Memory B cell (primary cell): ENCODE measurements at places on chromosomes 11 and 22.
A peak's percentile ranks its signal among the peaks of the same experiment; 100 is the strongest.

GRCh38 chr11:123356539-123356938 lies 73.5 kb upstream of the GRAMD1B start:
- no peak for DNase-seq

- DNase-seq: no peak
These were observed 773.2 kb downstream of the DLG2 start for GRCh38 chr11:84853841-84854497.

DNA sequence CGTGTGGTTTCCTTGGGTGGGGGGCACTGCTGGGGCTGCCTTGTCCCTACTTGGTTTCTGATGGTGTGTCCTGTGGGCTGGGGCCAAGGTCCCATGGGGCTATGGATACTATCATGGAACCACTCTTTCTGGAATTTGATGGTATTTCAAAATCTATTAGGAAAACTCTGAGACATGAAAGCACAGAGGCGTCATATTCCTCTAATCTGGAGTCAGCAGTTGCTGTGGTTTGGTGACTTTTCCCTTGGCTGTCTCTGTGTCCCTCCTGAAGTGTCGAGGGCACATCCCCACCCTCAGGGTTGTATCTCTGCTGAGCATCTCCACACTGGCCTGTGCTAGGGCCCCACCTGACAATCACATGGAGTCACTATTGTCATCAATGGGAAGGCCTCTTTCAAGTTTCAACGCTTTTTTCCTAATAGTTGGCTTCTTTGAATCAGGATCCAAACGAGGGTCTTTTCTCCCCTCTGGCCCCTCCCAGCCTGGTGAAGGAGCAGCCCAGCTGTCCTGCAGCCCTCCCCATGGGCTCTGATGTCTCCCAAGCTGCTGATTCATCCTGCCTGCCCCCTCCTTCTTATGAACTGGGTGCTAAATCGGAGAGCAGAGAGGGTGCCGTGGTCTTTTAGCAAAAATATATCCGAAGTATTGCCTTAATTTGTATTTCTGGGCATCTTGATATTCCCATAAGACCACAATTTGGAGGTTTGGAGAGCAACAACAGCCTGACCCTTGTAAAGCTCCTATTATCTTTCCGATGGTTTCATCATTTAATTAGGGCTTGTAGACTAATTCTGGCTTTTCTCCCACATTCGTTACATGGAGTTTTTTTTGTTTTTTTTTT lies 38.5 kb downstream of the MED15 start:
- DNase-seq: no peak

DNA sequence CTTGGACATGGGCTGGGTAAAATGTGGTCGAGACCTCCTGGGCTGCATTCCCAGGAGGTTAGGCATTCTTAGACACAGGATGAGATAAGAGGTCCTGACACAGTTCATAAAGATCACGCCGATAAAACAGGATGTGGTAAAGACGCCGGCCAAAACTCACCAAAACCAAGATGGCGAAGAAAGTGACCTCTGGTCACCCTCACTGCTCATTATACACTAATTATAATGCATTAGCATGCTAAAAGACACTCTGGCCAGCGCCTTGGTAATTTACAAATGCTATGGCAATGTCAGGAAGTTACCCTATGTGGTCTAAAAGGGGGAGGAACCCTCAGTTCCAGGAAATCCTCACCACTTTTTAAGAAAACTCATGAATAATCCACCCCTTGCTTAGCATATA lies 983.3 kb downstream of the OPCML start:
- no peak for DNase-seq

- DNase-seq: no peak
These were observed 3.9 kb downstream of the TSPAN4 start for GRCh38 chr11:846496-847098.

GRCh38 chr22:25407859-25408229 lies 156.6 kb upstream of the GRK3 start:
- DNase-seq: no peak

- DNase-seq: no peak
These were observed 5.2 kb upstream of the H19 start for GRCh38 chr11:2002807-2003206.

- DNase-seq: no peak
These were observed 4.3 kb downstream of the IGSF9B start for GRCh38 chr11:133952199-133953190.

GRCh38 chr11:59822989-59823566 lies 12.5 kb upstream of the MRPL16 start:
- no peak for DNase-seq

- peak; percentile 17 for DNase-seq
These were observed 758 bp downstream of the GALNT18 start for GRCh38 chr11:11620921-11621572.

DNA sequence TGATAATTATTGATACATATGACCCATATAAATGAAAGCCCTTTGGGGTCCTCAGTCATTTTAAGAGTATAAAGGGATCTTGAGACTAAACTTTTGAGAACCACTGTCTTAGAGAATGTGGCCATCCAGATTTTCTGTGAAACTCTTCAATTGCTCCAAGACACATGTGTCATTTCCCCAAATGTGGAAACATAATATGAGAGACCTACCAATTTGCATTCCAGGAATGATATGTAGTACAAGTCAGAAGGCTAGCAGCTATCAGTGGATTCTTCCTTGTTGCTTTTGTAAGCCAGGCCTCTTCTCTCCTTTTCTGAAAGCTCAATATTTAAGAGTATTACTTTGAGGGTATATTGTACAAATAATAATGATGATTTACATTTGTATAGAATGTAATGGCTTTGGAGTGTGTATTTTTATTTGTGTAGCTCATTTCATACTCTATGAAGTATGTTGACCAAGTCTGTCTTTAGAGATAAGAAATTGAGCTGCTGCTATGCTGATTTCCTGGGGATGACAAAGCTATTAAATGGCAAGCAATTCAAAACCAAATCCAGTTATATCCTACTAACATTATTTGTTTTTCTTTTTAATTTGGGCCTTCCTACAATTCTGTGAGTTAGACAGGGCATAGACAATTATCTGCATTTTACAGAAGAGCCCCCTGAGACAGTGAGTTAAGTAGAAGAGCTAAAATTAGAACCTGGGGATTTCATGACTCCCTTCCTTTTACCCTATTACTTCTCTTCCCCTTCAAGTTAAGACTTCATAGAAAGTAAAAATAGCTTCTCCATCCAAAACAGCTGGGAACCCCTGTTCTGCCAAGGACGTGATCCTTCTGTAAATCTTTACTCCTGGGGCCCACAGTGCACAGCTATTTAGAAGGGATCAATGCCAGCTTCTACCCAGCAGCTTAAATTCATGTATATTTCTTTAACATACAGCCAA lies 131.9 kb downstream of the WNT11 start:
- no peak for DNase-seq

DNA sequence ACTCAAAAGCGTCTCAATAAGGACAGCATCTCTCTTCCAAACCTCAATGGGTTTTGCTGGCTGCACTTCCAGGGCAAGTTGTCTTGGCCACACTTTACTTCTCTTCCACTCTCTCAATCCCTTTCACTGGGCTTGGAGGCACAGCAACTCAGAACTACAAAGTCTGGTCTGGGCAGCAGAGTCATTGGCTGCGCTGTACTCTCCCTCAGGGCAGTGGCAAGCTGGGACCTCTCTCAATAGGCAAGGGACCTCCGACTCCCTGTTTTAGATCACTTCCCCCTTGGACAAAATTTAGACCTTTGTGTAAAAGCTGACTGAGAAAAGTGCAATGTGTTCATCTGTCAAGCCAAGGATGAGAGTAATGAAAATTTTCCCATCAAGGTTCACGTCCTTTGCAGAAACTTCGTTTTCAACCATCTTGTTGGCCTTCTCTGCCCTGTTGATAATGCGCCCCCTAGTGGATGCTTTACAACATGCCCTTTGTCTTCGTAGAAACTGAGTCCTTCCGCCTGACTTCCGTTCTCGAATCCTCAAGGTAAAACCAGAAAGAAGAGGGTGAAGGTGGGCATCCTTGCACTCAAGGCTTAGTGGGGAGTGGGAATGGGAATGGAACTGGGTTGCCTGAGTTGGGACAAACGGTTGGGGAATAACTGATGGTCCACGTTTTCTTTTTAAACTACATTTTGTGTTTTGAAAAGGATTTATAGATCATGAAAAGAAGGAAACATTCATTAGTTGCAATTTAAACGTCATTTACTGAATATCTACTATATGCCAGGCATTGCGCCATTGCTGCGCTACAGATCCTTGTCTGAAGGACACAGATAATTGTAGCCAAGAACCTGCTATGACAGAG lies 99.1 kb downstream of the CD44 start:
- DNase-seq: peak; percentile 74

GRCh38 chr11:10443152-10443551 lies 11.9 kb upstream of the AMPD3 start:
- no peak for DNase-seq

DNA sequence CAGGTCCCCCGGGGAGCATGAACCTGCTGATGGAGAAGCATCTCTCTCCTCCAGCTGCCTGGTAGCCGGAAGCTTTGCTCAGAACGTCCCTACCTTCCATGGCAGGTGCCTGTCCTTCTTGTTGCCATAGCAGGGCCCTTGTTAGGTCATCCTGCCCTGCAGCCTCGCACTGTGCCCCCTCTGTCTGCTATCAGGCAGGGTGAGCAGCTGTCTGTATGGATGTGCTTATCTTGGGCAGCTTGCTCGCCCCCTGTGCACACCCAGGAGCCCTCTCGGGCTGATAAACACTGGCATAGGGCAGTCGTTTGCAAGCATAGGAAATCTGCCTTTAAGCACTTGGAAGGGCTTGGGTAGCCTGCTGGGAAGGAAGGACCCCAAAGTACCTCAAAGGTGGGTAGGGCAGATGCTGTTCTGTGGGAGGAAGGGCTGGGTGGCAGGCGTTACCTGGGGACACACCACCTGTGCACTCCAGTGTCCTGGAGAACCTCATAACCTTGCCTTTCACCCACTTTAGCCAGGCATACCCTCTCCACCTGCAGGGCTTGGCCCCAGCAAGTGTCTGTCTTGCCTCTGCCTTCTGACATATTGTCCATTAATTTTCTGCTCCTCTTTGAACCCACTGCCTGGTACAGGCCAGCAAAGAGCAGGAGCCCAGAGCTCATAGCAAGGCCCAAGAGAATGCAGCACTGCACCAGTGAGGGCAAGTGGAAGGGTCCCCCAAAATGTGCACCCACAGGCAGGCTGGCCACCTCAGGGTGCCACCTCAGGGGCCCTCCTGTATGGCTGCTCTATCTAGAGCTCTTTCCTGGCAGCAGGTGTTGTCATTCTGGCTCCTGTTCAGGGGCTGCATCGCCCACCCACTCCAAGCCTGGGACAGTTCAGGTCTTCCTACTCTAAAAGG lies 8.0 kb upstream of the COMT start:
- DNase-seq: no peak

DNA sequence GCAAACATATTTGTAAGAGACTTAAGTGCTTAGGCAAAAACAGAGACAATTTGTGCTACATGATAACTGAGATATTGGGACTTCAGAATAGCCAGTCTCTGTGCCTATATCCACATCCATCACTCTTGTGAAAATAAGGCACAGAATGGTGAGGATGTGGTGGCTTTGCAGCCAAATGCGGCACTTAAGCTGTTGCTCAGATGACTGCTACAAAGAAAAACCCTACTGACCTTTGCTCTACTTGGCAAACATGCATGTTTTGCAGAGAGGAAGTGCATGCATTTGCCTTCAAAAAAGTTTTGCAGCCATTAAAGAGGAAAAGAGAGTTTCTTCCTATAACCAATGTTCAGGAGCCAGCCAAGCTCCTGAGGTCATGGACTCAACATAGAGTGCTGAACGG lies 675.0 kb upstream of the KIRREL3 start:
- DNase-seq: no peak

GRCh38 chr11:43987384-43988039 lies 45.1 kb downstream of the C11orf96 start:
- DNase-seq: no peak

DNA sequence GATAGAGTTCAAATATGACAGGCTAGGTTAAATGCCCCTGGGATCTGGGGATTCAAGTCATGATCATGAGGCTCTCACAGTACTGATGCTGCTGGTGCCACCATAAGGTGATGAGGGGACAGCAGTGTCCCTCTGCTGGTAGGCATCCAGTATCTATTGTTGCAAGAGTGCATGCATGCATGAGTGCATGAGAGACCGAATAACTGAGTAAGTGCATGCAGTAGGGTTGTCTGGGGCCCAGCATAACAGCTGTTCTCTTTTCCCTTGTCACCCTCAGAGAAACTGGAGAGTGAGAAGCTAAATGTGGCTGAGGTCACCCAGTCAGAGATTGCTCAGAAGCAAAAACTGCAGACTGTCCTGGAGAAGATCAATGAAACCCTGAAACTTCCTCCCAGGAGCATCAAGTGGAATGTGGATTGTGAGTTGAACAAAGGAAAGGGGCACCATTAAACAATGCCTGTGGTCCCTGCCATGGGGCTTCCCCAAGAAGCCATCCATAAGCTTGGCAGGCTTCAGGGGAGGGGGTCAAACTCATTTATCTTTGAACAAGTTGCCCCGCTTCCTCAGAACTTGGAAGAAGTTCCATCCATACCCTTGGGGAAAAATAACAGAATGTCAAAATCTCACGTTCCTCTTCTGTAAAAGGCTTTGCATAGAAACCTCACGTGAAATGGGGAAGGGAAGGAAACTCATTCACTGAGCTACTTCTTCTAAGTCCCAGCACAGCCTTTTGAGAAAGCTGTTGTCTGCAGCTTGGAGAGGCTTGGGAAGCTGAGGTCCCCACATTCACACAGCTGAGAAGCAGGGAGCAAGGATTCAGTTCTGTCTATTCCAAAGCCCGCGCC lies 119.0 kb downstream of the PARVA start:
- no peak for DNase-seq

GRCh38 chr22:38114484-38115398 lies 4.3 kb upstream of the BAIAP2L2 start:
- peak; percentile 78 for DNase-seq

DNA sequence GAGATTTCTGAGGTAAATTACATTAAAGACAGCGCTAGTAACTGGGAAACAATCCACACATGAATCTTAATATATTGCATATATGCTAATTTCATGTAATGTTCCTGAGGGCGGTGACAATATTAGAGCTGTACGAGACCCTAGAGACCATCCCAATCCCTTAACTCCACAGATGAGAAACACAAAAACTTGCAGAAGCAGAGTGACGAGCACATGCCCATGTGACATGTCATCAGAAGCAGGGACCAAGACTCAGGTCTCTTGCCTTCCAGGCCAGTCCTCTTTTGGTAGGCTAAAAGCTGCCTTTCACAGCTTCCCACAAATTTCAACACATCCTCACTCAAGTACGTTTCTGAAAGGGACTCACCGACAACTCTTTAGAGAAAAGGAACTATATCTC lies 11.8 kb downstream of the MAPK1 start:
- DNase-seq: no peak

GRCh38 chr11:78539506-78539905 lies 35.2 kb downstream of the NARS2 start:
- no peak for DNase-seq

- no peak for DNase-seq
These were observed 76.2 kb upstream of the TP53I11 start for GRCh38 chr11:45026835-45027234.
